ENCODE measurements at places on chromosomes 2 and 18. TPM values are rescaled to one million over a fixed set of nuclear protein-coding genes. Genes with fewer than 3 reads are reported as not detected.

The SERPINB4 gene
- total RNA-seq: not detected

The CBLN2 gene
- total RNA-seq: not detected

The CCDC141 gene
- total RNA-seq: 0.17 TPM

- H3K36me3 ChIP-seq: no peaks in the 10 kb centered on the region
- H3K4me3 ChIP-seq: no peak overlapping the region
- no peaks in the 10 kb centered on the region for H3K4me1 ChIP-seq
- no peaks in the 10 kb centered on the region for H3K27me3 ChIP-seq
These were observed 785.5 kb upstream of the RAB6C start for GRCh38 chr2:129193961-129194360.

GRCh38 chr2:19021100-19021476, 337.3 kb downstream of the OSR1 start:
- DNase-seq: peak; percentile 88
- no peaks in the 10 kb centered on the region for H3K27me3 ChIP-seq
- peak overlapping the region; percentile 71 for H3K27ac ChIP-seq
- H3K36me3 ChIP-seq: no peaks in the 10 kb centered on the region
- peaks cover 12% of the 10 kb centered on the region for H3K4me1 ChIP-seq

- H3K27me3 ChIP-seq: no peaks in the 10 kb centered on the region
- no peak overlapping the region for H3K4me3 ChIP-seq
- H3K4me1 ChIP-seq: no peaks in the 10 kb centered on the region
- no peak for DNase-seq
These were observed 32.7 kb upstream of the ZDBF2 start for GRCh38 chr2:206241736-206242135.

DNA sequence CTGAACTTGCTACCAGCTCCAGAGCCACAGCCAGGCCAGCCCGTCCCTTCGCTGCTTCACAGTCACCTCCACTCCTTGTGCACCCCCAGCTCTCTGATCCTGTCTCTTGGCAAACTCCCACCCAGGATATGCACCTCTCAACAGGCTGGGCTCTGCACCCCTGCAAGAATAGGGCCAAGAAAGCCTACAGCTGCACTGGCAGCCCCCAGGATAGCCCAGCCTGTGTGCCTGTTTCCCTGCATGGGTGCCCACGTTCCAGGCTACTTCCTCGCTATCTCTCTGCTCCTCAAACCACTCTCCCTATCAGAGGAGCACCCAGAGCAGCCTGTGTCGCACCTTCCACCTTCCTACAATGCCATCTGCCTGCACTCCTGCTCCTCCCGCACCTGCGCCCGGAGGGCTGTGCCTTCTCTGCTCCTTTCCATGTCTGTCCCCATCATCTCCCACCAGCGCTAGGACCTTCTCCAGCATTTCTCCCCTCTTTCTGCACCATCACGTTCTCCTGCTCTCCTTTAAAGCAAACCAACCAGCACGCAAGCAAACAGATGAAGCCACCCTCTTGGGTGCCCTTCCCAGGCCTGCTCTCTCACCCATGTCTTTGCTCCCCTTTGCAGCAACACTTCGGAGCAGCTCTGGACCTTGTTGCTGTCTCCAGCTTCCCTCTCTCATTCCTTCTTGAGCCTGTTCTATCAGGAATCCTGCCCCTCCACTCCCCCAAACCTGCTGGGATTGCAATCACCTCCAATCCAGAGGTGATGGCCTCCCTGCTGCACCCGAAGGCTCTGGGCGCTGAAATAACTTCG, 313.2 kb upstream of the HS6ST1 start:
- no peaks in the 10 kb centered on the region for H3K36me3 ChIP-seq
- DNase-seq: no peak
- H3K4me3 ChIP-seq: no peak overlapping the region
- peaks cover 8% of the 10 kb centered on the region for H3K27me3 ChIP-seq
- H3K4me1 ChIP-seq: no peaks in the 10 kb centered on the region

GRCh38 chr2:185942855-185943254, 204.3 kb downstream of the FSIP2 start:
- no peak overlapping the region for H3K4me3 ChIP-seq
- no peaks in the 10 kb centered on the region for H3K4me1 ChIP-seq
- DNase-seq: no peak
- H3K27ac ChIP-seq: no peak overlapping the region

DNA sequence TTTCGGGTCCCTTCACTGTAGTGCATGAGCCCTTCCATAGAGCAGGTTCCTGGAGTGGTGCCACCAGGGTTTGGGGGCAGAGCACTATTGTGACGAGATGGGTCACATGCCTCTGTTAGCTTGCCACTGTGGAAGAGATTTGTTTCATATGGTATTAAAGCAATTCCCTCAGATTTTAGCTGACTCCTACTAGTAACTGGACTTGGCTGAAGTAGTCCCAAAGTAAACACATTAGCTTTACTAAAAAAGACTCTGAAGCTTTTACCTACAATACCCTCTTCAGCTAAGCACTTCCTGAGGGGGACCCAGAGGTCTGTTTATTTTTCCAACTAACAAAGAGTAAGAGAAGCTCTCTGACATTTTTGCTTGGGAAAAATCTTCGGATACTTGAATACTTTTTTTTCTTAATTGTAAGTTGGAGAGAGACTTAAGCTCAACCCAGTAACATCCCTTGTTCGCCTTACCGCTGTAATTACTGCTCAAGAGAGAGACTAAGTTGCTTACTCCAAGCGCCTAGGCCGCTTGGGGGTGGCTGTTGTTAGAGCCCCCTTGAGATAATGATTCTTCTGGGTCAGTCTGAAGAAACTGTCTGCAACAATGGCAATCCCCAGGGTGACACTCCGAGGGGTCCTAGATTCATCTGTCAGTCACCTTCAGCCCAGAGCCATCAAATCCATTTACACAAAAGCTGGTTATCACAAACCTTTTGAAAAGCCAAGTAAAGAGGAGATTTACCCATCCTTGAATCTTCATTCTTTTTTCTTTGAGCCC, 177.4 kb downstream of the FIGN start:
- H3K36me3 ChIP-seq: no peaks in the 10 kb centered on the region
- no peaks in the 10 kb centered on the region for H3K27me3 ChIP-seq
- H3K4me1 ChIP-seq: no peaks in the 10 kb centered on the region
- no peak overlapping the region for H3K4me3 ChIP-seq
- peak; percentile 29 for DNase-seq

DNA sequence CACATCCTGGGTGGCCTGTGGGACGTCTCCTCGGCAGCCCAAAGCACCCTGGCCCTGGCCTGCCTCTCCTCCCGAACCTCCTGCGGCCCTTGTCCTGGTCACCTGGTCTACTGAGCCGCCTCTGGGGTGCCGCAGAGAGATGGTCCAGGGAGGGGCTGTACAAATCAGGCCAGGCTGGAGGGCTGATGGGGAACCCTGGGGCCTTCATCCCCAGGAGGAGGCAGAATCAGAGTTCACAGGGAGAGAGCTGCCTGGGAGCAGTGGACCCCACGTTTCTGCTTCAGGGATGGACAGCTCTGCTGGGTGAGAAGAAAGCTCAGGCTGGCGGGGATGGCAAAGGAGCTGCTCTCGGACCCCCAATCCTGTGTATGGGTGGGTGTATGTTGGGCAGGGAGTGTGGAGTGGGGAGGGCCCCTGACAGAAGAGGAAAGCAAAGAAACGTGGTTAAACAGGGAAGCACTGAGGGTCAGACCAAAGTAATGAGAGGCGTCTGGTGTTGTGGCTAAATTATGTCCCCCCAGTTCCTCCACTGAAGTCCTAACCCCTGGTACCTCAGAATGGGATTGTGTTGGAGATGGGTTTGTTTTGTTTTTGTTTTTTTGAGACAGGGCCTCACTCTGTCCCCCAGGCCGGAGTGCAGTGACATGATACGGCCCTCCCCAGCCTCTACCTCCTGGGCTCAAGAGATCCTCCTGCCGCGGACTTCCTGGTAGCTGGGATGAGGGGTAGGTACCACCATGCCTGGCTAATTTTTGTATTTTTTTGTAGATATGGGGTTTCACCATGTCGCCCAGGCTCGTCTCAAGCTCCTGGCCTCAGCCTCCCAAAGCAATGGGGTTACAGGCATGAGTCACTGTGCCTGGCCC, 73.4 kb upstream of the SMAD7 start:
- DNase-seq: no peak
- H3K27ac ChIP-seq: no peak overlapping the region
- H3K4me3 ChIP-seq: no peak overlapping the region
- no peaks in the 10 kb centered on the region for H3K27me3 ChIP-seq
- no peaks in the 10 kb centered on the region for H3K4me1 ChIP-seq
